A549 treated with AZD2906 at 1 μM for 4 hours (cell line): ENCODE measurements at places on chromosomes 2 and 18. TPM values are rescaled to one million over a fixed set of nuclear protein-coding genes. Genes with fewer than 3 reads are reported as not detected.

ILKAP gene
- total RNA-seq = 34.9 to 41.6 TPM (median 39.3 TPM) in 5 replicates

ZNF521 gene
- total RNA-seq = not detected in 5 replicates

RAMP1 gene
- 0.07 to 0.10 TPM in 2 of 5 replicates, not detected in the others for total RNA-seq

MC5R gene
- total RNA-seq = 0.03 to 0.06 TPM (median 0.05 TPM) in 3 of 5 replicates, not detected in the others

GAD1 gene
- 0.34 to 0.76 TPM (median 0.51 TPM) in 5 replicates for total RNA-seq

DNAJB2 gene
- 32.4 to 37.7 TPM (median 36.7 TPM) in 5 replicates for total RNA-seq

EIF2AK3 gene
- total RNA-seq = 34.3 to 52.5 TPM (median 43.5 TPM) in 5 replicates

ERBB4 gene
- 0.01 TPM in 1 of 5 replicates, not detected in the others for total RNA-seq

ABCG5 gene
- total RNA-seq = not detected in 5 replicates

RNU2-63P gene
- 1.4 TPM in 1 of 5 replicates, not detected in the others for total RNA-seq

SERPINB11 gene
- total RNA-seq = 0.03 to 0.16 TPM in 2 of 5 replicates, not detected in the others

CIAO1 gene
- 76.1 to 86.0 TPM (median 84.2 TPM) in 5 replicates for total RNA-seq

BMP10 gene
- not detected in 5 replicates for total RNA-seq

TCF23 gene
- total RNA-seq = not detected in 5 replicates

CDK5R2 gene
- total RNA-seq = 4.6 to 8.8 TPM (median 7.0 TPM) in 5 replicates

POTEI gene
- total RNA-seq = 0.01 TPM in 1 of 5 replicates, not detected in the others

SERPINB3 gene
- total RNA-seq = 0.06 to 0.14 TPM (median 0.09 TPM) in 5 replicates

LRATD1 gene
- 0.09 to 0.17 TPM (median 0.14 TPM) in 5 replicates for total RNA-seq

DYNAP gene
- total RNA-seq = not detected in 5 replicates

OSBPL1A gene
- total RNA-seq = 13.2 to 20.4 TPM (median 15.3 TPM) in 5 replicates

SMPD4 gene
- total RNA-seq = 72.4 to 84.4 TPM (median 82.4 TPM) in 5 replicates

IAH1 gene
- 82.8 to 109 TPM (median 104 TPM) in 5 replicates for total RNA-seq
